ENCODE measurements at places on chromosomes 3 and 15.

DNA sequence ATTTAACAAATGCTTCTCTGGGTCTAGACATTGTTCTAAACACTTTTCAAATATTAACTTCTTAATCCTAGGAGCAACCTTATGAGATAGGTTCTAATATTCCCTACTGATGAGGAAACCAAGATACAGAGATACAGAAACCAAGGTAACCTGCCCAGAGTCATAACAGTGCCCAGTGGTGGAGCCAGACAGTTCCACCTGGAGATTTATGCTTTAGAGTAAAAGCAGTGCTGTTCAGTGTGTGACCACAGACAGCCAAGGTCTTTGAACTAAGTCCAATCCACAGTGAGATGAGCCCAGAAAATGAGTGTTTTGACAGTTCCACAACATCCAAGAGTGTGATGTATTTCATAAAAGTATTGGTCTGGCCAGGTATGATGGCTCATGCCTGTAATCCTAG, 105.2 kb upstream of the UMPS start:
- no peak for DNase-seq

DNA sequence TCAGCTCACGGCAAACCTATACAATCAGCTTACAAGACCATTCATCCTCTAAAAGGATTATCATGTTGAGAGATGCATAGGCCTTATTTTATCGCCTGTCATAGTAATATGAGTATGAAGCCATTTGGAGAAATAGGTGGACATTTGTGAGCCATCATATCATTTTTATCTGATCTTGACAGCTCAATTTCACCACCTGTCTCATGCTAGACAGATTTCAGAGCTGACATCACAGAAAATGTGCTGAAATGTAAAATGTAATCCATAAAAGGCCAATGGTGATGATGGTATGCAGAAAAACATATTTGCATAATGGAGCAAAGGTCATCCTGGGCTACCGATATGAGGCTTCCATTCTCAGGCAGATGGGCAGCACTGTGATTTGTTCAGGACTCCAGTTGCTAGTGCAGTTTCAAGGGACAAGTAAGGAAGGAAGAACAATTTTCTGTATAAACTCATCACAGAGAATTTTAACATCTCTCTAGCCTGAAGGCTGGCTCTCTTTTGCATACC, 221.5 kb downstream of the ULK4 start:
- no peak for DNase-seq

GRCh38 chr3:67083277-67083676, 85.2 kb downstream of the KBTBD8 start:
- no peak for DNase-seq

DNA sequence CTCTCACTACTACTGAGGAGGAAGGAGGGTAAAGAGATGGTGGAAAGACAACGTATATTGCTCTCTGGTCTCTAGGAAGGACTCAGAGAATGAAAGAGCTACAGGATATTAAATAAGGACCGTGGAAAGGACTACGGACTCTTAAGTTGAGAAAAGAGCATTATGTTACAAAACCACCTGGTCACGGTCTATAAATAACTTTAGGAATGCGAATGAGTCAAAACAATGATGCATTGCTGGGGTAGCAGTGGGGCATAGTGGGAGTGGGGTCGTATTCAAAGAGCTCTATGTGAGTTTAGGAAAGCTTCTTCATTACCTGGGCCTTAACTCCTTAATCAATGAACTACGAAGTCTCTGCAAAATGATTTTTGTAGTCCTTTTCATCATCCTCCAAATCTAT, 295.7 kb upstream of the SOX14 start:
- no peak for DNase-seq

- DNase-seq = no peak
These were observed 730.8 kb upstream of the EPHA6 start for GRCh38 chr3:96083610-96084009.

DNA sequence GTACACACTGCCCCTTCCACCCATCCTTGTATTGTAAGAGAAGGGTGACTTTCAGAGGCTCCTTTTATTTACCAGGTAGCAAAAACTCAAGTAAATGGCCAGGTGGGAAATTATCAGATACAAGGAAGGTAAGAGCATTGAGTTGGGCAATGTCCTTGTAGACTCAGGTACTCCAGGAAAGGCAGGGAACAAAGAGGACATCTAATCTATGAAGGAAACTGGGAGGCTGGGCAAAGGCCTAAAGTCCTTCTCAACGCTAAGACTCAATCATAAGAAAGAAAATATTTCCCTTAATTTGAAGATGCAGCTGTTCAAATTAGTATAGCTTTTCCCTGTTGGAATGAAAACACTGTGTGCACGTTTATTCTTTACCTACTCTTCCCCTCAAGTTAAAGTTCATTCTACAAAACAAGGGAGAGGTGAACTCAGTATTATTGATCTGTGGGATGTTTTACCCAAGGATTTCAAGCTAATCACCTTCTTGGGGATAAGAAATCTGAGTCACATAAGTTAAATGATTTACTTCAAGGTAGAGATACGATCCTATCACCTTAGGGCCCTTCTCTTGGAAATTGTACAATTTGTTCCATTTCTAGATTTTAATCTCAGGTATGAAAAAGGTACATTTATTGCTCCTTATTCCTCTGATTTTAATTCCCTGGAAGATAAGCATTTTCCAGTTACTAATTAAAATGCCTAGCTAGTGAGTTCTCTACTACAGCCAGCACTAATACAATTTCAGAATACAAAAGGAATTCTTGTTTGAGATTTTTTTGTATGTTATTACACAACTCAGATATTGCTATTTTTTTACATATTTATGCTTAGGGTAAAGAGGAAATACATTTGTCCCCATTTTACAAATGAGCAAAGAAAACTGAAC, 80.6 kb downstream of the PLD1 start:
- DNase-seq = no peak

- no peak for DNase-seq
These were observed 76.2 kb downstream of the MB21D2 start for GRCh38 chr3:192841428-192841827.

- no peak for DNase-seq
These were observed 7.1 kb downstream of the ITGA11 start for GRCh38 chr15:68424754-68425390.

DNA sequence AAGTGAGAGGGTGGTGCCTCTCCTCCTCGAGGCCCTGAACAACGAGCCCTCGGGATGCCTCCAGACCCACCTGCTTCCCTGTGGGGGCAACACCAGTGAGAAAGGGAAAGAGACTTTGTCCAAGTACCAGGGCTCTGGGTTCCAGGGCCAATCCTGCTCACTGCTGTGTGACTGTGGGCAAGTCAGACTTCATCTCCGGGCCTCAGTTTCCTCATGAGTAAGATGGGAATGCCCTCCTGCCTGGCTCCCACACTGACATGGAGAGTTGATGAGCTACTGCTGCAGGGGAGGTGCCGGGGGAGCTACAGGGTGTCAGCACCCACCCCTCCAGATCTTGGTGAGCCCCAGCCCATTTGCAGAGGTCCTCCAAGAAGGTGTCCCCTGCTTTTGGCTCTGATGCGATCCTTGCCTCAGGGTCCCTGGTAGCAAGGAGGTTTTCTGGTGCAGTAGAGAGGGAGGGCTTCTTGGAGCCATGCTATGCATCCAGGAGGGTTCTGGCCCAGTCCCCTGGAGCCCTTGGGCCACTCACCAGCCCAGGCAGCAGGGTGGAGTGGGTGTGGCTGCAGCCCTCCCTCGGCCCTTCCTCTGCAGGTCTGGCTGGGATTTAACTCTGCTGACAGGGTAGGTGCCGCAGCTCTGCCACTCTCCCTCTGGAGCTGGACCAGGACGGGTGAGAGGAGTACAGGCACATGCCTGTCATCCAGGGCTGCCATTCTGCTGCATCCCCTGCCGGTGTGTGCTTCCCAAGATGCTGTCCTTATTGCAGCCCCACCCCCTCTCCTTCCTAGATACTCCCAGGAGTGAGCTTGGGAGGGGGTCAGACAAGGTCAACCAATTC, 26.9 kb downstream of the LOXL1 start:
- no peak for DNase-seq

DNA sequence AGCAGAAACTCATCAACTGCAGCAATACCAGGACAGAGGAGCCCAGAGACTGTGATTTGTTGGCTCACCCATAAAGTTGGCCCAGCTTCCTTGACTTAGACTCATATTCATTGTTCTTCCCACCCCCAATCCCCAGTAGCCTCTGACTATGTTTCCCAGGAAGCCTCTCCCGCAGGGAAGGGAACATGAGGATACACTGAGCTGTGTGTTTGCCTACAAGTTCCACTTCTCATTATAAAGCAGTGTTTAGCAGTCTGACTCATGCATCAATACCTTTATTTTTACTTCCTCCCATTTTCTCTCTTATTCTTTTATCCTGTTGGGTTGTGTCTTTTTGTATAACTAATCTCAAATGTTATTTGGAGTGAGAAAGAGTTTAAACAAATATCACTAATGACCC, 111.6 kb upstream of the PHLDB2 start:
- no peak for DNase-seq

DNA sequence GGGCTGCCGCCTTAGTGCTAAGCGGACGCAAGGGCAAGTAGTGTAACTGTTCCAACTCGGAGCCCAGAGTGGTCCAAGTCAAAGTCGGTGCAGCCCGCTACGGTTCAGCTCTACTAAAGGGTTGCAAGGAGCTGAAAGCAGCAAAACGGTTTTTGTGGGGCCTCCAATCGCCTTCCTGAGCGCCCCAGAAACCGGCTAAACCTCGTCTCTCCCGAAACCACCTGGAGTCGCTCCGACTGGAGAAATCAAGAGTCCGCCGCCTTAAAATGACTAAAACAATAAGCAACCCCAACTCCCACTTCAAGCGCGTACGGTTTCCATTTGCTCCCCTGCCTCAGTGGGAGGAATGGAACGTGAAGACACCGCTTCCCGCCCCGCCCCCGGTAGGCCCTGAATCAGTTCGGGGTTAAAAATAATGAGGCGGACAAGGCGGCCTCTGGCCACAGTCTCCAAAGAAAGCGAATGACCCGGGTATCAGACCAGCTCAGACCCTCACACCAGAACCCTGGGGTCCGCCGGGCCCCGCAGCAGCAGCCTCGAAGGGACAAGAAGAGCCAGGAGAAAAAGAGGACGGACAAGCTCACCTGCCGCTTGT, 401 bp downstream of the SEC11A start:
- DNase-seq = no peak

DNA sequence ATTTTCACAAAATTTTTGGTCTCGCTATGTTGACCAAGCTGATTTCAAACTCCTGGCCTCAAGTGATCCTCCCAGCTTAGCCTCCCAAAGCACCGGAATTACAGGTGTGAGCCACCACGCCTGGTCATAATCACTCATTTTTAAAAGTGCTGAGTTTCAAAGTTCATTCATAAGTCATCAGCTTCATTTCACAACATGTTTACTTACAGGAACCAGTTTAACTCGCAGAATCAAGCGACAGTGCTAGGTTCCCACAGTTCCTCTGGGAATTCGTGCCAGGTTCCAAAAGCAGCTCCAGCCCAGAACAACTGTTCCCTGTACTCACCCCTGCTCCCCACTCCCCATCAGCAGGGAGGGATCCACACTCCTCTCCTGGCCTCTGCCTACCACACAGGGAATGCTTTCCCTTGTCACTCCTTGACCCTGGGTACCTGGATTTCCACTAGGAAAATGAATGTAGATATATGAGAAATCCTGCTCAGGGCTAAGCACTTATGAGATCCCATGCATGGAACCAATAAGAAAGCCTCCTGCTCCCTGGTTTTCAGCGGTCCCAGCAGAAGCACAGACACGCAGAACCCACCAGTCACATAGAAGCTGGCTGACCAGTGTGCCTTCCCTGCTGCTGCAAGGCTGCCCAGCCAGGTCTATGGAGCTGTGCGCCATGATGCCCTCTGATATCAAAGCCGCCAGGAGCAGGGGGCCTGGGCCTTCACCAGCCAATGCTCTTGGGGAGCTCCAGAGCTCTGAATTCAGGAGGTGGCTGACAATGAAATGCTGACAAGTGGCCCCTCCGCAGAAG, 72.3 kb downstream of the ITGB5 start:
- DNase-seq = no peak

DNA sequence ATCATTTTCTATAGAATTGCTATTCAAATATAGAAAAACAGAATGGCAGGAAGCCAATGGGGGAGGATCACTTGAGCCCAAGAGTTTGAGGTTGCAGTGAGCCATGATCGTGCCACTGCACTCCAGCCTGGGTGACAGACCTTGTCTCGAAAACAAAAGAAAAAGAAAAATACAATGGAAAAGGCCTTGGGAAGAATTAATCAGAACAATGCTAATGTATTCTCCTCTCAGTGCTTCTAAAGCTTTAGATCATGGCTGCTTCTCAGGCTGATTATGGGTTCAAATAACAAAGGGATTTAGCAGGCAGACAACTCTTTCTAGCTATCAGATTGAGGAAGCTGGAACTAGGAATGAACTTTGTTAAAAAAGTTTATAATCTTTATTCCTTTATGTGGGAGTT, 115.8 kb downstream of the PDCD6IP start:
- DNase-seq = no peak

- DNase-seq = no peak
These were observed 17.3 kb upstream of the RAB11A start for GRCh38 chr15:65851981-65852380.

DNA sequence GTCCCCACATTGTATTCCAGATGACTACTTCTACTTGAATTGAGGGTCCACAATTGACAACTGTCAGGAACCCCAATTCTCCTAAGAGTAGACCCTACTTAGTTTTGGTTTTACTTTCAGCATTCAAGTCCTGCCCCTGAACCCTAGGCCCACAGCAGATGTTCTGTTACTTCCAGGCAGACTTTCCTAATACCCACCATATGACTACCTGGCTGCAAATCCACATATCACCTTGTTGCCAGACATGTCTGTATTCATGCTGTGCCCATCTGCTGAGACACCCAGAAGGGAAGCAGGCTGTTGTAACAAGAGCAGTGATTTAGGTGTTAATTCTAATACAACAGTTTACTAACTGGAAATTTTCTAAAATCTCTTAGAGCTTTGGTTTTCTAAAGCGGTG, 235.1 kb upstream of the CCDC54 start:
- DNase-seq = no peak

DNA sequence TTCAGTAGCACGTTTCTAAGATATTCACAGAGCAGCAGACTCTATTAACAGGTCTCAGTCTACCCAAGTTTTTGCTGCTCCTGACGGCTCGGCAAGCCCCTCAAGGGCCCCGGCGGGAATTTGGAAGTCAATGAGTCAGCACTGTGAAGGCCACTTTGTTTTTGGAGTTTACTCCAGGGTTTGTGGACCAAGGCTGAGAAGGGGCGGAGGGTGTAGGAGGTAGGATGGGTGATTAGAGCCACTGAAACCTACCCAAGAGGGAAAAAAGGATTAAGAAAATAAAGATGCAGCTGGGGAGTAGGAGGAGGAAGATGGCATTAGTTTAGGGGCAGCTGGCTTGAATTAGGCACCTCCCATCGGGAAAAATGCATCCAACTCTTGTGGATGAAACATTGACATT, 87.6 kb downstream of the BDH1 start:
- DNase-seq = no peak

DNA sequence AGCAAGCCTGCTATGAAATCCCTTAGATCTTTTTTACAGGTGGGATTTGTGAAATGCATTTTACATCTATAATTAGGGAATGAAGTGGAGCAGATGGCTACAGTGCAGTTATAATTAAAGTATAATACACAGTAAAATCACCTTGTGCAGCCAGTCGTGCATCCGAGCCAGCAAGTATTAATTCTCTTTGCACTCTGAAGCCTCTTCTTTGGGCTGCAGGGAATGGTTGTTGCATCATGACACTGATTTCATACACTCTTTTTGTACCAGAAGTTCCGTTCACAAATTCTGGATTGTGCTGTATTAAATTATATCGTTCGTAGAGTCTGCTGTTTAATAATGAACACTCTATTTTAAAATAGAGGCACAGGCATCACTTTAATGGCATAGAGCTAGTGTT, 28.7 kb upstream of the TP63 start:
- DNase-seq = no peak
